ENCODE measurements at places on chromosomes 16 and 17.

- DNase-seq: no peak
These were observed 12.2 kb downstream of the RPL19 start for GRCh38 chr17:39212195-39212810.

- no peak for DNase-seq
These were observed 125.0 kb upstream of the IRX3 start for GRCh38 chr16:54411544-54411943.

DNA sequence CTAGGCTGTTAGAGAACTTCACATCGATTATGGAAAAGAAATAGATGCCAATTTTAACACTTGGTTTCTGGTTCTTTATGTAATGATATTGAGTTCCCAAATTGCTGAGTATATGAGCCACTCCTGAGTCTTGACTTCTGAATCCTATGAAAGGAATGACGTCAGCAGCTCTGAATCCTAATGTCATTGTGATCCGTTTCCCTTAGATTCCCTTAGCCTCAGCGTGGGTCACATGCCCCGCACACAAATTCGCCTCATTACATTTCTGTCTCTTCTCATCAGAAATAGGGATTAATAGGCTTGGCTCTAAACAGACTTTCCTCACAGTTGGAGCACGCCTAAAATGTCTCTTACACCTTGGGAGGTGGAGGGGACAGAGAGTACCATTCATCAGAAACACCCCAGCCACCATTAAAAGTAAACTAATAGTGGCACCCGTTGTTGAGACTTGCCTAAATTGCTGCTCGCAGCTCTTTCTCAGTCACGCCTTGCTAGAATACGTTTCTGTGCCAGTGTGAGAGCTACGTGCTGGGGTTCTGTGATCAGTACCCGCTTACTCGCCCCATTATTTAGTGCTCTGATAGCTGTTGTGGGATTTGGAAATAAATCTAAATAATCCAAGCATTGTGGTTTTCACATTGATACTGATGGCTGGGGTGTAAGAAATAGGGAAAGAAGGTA lies 7.1 kb downstream of the MRM3 start:
- DNase-seq: no peak

- no peak for DNase-seq
These were observed 5.0 kb upstream of the TLCD2 start for GRCh38 chr17:1714980-1715802.

Data from activated CD8-positive, alpha-beta memory T cell treated with anti-CD3 and anti-CD28 coated beads for 4 hours (primary cell).